Hypothalamus (tissue), 51 donors: ENCODE measurements at places on chromosomes 2 and 18.

DNA sequence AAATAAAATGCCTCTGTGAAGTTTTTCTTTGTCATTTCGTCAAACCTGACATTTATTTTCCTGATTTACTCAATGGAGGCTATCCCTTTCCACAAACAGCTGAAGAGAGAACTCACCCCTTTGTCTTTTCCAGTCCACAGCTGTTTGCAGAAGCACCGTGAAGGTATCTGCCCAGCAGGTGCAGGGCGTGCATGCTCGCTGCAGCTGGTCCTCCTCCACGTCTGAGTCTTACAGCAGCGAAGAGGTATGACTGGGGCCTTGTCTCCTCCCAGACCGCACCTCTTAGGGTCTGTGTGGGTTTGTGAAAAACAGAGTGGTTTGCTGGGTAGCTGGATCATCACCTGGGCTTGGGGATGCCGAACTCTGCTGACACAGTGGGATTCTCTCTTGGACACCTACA lies 9.7 kb downstream of the SPP2 start:
- no peak for DNase-seq

DNA sequence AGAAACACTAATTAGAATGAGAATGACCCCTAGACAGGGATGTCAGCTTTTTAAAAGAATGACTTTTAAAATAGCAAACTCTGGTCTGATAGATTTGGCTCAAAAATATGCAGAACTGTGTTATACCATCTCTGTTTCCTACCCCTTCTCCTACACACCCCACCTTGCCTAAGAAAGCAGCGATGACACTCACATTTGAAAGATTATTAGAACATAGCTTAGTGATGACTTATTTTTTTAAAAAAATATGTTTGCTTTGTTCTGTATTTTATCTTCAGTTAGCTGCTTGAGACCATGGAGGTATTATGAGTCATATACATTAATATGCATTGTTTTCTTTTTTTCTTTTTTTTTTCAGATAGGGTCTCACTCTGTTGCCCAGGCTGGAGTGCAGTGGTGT lies 176.7 kb upstream of the TPO start:
- no peak for DNase-seq

GRCh38 chr2:24482251-24482971 lies 8.6 kb upstream of the NCOA1 start:
- no peak for DNase-seq

DNA sequence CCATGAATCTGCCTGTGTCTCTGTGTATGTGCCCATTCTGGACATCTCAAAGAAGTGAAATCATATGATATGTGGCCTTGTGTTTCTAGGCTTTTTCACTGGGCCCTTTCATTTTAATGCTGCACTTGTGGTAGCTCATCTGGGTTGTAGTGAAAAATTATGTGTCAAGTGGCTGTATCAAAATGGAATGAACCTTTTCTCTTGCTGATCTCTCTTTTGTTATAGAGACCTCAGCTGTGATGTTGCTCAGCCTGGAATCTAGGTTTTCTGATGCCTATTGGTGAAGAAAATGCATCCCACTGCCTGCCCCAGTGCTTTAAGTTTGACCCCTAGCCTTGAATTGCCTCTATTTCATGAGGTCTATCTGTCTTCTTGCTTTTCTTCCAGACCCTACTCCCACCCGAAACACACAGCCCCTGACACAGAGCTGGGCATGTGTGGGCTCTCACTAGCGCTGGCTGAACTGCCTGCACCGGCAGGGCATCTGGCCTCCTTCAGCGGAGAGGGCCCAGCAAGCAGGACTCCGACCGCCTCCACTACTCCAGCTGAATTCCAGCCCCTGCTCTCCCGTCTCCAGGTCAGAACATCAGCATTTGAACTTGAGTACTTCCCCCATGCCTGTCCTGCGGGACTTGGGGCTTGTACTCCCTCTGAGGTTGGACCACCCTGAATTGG lies 175.8 kb upstream of the MSH6 start:
- DNase-seq = no peak

GRCh38 chr2:63408530-63408929 lies 179.7 kb downstream of the WDPCP start:
- no peak for DNase-seq
